ENCODE measurements at places on chromosomes 6 and 20. TPM values are rescaled to one million over a fixed set of nuclear protein-coding genes. Genes with fewer than 3 reads are reported as not detected.

The GSTA2 gene
- not detected for total RNA-seq

The MMP24 gene
- total RNA-seq: 35.6 TPM

The HAO1 gene
- total RNA-seq: not detected

The WFDC12 gene
- not detected for total RNA-seq

The HLA-DRB5 gene
- total RNA-seq: not detected

The MUC22 gene
- 0.02 TPM for total RNA-seq

The SLC2A10 gene
- total RNA-seq: not detected

The OR2H1 gene
- not detected for total RNA-seq

The COMMD7 gene
- 58.4 TPM for total RNA-seq

The ATAT1 gene
- total RNA-seq: 6.2 TPM

The THBS2 gene
- 0.09 TPM for total RNA-seq

The BTN3A1 gene
- total RNA-seq: 2.6 TPM

The FKBP1C gene
- total RNA-seq: 2.1 TPM

The PACSIN1 gene
- 0.06 TPM for total RNA-seq

The ARG1 gene
- total RNA-seq: not detected

The PPP1R14C gene
- total RNA-seq: 3.7 TPM

The CHD6 gene
- total RNA-seq: 7.7 TPM

The PNLDC1 gene
- 0.05 TPM for total RNA-seq

The FGD2 gene
- not detected for total RNA-seq

The KDM1B gene
- 9.5 TPM for total RNA-seq

The TMEM244 gene
- total RNA-seq: not detected

The HLA-G gene
- total RNA-seq: not detected

The PLCB4 gene
- 25.2 TPM for total RNA-seq

The TPX2 gene
- total RNA-seq: 119 TPM

The MATN4 gene
- total RNA-seq: 0.07 TPM

The TCF21 gene
- 0.04 TPM for total RNA-seq

The F13A1 gene
- total RNA-seq: not detected

The RGS17 gene
- total RNA-seq: 7.3 TPM

The KIF13A gene
- 20.4 TPM for total RNA-seq

The VSX1 gene
- total RNA-seq: 1.3 TPM

The TMEM30A gene
- total RNA-seq: 42.0 TPM

The ADAM33 gene
- total RNA-seq: 0.14 TPM

The GINS1 gene
- 34.9 TPM for total RNA-seq

The ZSCAN12 gene
- 1.5 TPM for total RNA-seq

The IPCEF1 gene
- 0.10 TPM for total RNA-seq

The GGT7 gene
- 7.8 TPM for total RNA-seq

The RCAN2 gene
- total RNA-seq: not detected

The MUC21 gene
- total RNA-seq: not detected

The SMLR1 gene
- total RNA-seq: not detected

The HIVEP1 gene
- total RNA-seq: 11.7 TPM

The HLA-DOA gene
- total RNA-seq: 0.09 TPM

The ENPP4 gene
- 0.25 TPM for total RNA-seq

The COL9A3 gene
- 0.54 TPM for total RNA-seq

The TSPO2 gene
- total RNA-seq: not detected

The TRIM10 gene
- not detected for total RNA-seq

The NKX2-2 gene
- total RNA-seq: not detected

The SLC26A8 gene
- not detected for total RNA-seq

The MPIG6B gene
- not detected for total RNA-seq

The OSER1 gene
- 51.5 TPM for total RNA-seq

The PRSS35 gene
- total RNA-seq: 0.09 TPM

Data from A549 treated with dexamethasone at 1 μM for 4 hours (cell line).